ENCODE measurements at places on chromosomes 5 and 9. TPM values are rescaled to one million over a fixed set of nuclear protein-coding genes. Genes with fewer than 3 reads are reported as not detected.

Gene DOCK8
- under 0.01 TPM for total RNA-seq

Gene CEL
- total RNA-seq, result under 0.01 TPM

Gene LRRC19
- under 0.01 TPM for total RNA-seq

Gene GMCL2
- not detected for total RNA-seq

Gene ADAMTS16
- 1.4 TPM for total RNA-seq

Gene TSLP
- 0.88 TPM for total RNA-seq

Gene C9orf50
- total RNA-seq, result 0.36 TPM

Gene BNIP1
- 14.4 TPM for total RNA-seq

Gene ITGA1
- 31.8 TPM for total RNA-seq

Gene HSPB3
- total RNA-seq, result not detected

Gene GOLM1
- 85.0 TPM for total RNA-seq

Gene CARD9
- total RNA-seq, result 5.1 TPM

Gene ARAP3
- 2.1 TPM for total RNA-seq

Gene TYRP1
- 0.36 TPM for total RNA-seq

Gene SAXO1
- total RNA-seq, result under 0.01 TPM

Gene RMND5B
- total RNA-seq, result 20.0 TPM

Gene SCAI
- total RNA-seq, result 15.0 TPM

Gene TNFSF15
- total RNA-seq, result 0.29 TPM

Gene SHOC1
- under 0.01 TPM for total RNA-seq

Gene BARHL1
- total RNA-seq, result not detected

Gene KLHL3
- total RNA-seq, result 6.2 TPM

Gene IL17B
- not detected for total RNA-seq

Gene PCDHB13
- 2.1 TPM for total RNA-seq

Gene ZNG1C
- 17.0 TPM for total RNA-seq
